Stimulated activated CD8-positive, alpha-beta memory T cell treated with anti-CD3 and anti-CD28 coated beads, Interleukin-4, amount 100 ng/mL, for 1 hour (primary cell): ENCODE measurements at places on chromosomes 3 and 15.
A peak's percentile ranks its signal among the peaks of the same experiment; 100 is the strongest.

DNA sequence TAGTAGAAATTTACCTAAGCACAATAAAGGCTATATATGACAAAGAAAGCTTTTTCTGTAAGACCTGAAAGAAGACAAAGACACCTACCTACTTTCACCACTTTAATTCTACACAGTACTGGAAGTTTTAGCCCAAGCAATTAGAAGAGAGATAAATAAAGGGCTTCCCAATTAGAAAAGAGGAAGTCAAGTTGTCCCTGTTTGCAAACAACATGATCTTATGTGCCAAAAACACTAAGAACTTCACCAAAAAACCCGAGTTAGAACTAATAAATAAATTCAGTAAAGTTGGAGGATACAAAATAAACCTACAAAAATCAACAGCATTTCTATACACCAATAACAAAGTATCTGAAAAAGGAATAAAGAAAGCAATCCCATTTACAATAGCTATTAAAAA lies 190.9 kb downstream of the NR2F2 start:
- no peak for DNase-seq

DNA sequence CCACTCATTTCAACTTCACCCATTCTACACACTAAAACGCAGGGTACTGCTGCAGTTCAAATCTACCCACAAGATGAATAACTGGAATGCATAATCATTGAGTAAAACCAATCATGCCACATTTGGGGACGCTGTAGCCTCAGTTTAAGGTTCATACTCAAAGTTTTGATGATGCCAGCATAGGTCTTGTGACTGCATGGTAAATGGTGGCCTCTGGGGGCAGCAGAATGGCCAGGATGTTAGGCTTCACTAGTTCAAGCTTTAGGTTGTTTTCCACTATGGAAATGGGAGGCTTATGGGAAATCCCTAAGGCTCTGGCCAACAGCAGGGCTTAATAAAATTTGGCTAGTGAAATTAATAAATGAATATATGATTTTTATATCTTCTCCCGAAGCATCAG lies 104.3 kb upstream of the TSC22D2 start:
- DNase-seq: no peak

- DNase-seq: no peak
These were observed 336.1 kb downstream of the FOXP1 start for GRCh38 chr3:71247221-71247957.

DNA sequence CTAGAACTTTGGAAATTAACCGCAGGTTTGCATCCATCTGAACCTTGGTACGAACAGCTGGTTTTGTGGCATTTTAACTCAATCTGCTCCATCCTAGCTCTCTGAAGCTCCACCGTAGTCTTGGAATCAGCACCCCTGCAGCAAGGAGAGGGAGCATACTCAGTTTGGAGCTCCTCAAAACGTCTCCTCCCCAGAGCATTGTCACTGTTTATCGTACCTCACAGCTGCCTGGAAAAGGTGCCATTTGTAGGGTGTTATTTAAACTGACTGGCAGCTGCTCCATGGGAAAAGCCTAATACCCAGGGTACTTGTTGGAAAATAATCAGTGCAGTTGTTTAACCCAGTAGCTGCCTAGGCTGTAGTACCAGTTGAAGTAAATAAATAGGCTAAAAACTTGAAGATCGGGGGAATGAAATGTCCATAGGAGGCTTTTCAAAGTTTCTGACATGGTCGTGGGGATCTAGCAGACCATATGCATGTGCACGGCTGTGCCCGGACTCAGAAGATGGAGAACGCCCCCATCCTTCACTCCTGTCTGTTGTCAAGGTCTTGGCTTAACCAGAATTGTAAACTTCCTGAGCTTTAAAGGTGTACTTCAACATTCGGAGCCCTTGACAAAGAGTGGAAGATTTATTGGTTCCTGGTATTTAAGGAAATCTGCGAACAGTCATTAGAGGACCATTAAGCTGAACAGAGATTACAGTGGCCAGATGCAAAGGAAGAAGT lies 43.9 kb downstream of the GHSR start:
- no peak for DNase-seq

- DNase-seq: no peak
These were observed 236.6 kb upstream of the CTDSPL start for GRCh38 chr3:37625051-37625450.

DNA sequence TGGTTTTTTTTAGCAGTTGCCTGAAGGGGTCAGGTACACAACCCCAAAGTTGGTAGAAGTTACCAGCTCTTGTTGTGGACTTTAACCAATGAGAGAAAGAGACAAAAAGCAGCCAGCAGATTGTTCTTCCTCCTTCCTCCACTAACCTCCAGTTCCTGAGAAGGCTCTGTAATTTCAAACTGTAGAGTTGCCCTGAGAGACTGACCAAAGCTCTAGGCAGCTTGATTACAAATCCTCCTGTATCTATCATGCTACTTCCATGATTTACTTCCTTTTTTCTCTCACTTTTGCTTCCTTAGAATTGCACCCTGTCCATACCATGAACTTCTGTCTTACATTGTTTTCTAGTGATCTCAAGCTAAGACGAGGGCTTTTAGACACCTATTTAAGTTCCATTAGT lies 29.2 kb downstream of the NSUN3 start:
- no peak for DNase-seq

DNA sequence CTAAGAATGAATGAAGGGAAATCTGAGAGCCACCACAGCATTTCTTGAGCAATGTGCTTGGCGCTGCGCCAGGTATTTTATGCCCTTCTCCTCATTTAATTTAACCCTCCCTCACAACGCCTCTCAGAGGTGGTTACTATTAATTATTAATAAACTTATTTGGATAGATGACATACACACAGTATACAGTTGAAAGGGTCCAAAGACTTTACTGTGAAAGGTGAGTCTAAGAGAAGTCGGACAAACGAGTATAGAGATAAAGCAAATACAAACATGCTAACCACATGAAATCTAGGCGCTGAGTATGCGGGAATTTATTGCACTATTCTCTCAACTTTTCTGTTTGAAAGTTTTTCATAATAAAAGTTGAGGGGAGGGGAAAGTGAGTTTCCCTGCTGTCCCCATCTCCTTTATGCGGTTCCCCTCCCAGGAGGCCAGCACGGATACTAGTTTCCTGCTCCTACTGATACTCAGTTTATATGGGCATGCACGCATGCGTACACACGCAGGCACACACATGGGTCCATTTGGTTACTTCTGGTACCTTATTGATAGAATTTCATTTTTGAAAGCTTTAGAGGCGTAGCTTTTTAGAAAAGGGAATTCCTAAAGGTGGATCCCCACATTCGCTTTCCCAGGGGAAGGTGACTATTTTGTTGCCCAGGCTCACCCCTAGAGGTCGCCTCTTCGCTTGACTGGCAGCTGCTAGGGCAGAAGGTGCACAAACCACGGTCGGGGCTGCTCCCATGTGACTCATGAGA lies 28.5 kb upstream of the KCTD6 start:
- peak; percentile 50 for DNase-seq

- DNase-seq: no peak
These were observed 32.2 kb downstream of the SLC6A6 start for GRCh38 chr3:14434498-14435151.

DNA sequence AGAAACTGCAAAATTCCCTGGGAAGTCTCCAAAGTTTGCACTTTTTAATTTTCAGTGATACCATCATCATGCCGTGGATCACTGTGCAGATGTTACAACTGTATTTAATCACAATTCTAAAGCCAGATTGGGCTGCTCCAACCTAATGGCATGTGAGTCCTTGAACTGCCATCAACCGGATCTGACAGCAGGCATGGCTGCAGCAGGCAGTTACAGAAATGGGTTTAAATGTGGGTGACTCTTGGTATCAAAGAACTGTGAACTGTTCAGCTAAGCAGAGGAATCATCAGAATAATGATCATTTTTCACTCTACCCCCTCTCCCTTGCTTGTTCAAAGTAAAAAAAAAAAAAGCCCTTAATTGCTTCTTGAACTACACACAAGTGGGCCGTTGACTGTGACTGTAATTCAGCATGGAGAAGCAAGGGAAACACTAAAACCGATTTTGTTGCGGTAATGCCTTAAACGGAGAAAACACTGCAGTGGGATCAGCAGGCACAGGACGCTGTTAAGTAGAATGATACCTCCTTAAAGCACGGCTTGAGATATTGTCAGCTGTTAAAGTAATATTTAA lies 152.4 kb downstream of the RORA start:
- DNase-seq: no peak

DNA sequence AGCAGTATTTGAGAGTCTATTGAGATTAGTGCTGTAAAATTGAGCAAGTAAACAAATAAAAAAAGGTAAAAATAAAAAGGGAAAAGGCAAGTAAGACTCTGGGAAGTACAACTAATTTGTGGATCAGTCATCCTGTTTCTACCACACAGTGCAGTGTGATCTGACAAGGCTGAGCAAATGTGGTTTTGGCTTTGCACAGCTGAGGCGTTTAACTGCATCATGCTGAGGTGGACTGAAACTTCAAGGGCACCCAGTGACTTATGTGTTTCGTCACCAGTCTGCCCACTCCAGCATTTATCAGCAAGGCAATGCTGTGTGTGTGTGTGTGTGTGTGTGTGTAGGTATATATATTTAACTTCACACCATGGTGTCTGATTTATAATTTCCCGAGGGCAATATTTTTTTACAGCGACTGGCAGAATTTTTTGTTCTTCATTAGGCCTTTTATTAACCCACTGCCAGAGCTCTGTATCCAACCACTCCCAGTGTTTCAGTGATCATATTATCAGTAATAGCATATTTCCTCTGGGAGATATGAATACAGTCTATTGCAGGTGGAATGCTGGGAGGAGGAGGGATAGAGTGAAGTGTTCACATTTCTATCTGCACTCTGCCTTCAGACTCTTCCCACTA lies 131.5 kb upstream of the SATB1 start:
- no peak for DNase-seq

DNA sequence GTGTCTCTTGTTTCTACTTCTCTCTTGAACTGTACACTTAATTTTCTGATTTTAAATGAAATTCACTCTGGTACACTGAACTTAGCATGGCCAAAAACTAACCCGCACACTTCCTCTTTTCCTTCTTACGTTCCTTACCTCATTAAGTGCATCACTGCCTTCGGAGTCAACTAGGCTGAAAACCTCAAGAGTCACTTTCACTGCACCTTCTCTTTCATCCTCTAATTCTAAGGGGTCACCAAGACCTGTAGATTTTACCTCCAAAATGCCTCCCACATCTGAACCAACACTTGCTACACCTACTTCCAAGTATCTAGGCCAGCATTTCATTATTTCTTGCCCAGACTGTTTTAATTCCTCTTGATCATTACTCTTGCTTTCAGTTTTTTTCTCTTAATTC lies 6.6 kb downstream of the CBLB start:
- DNase-seq: no peak

DNA sequence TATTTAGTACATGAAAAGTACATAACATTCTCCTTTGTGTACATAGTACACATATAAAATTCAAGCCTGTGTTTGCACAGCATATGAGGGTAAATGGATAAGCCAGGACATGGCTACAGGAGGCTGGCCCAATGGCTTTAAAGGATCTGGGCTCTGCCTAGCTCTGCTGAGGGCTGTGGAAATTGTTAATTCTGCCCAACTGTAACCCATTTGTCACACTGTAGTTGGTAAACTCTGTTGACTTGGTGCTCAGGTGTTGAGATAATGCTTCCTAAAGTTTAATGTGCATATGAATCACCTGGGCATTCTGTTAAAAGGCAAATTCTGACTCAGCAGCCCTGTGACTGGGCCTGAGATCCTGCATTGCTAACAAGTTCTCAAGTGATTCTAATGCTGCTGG lies 196.5 kb upstream of the ZPLD1 start:
- DNase-seq: no peak

- no peak for DNase-seq
These were observed 59.7 kb downstream of the LRIG1 start for GRCh38 chr3:66441129-66441528.

- DNase-seq: peak; percentile 84
These were observed 32.8 kb downstream of the DNASE1L3 start for GRCh38 chr3:58177747-58178527.

DNA sequence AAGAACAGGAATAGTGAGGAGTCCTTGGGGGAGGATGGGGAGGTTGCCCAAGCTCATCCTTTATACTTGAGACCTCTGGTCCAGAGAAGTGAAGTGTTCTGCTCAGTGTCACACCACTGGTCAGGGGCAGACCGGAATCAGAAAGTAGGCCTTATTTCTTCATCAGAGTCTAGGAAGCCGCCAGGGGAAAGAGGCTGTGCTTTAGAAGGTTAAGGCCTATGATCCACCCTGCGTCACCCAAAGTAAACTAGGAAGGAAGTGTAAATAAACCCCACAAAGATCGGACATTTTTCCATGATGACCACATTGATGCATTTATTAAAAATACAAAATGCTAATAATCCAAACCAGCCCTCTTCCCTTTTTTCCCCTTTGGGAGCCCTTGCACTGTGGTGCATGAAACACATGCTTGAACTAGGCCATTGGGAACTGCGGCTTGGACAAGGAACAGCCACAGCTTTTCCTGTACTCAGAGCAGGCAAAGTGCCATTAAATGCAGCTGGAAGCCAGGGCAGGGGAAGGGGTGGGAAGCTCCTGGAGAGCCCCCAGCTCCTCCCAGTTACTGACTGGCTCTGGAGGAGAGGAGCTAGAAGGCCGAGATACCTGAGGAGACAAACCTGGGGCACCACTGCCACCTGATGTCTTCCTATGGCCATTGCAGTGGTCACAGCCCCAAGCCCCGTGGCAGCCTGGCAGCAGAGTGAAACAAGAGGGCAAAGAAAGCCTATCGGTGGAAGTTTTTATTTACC lies 37.0 kb downstream of the CDC25A start:
- no peak for DNase-seq

- no peak for DNase-seq
These were observed 26.5 kb upstream of the PLOD2 start for GRCh38 chr3:146187334-146187950.

DNA sequence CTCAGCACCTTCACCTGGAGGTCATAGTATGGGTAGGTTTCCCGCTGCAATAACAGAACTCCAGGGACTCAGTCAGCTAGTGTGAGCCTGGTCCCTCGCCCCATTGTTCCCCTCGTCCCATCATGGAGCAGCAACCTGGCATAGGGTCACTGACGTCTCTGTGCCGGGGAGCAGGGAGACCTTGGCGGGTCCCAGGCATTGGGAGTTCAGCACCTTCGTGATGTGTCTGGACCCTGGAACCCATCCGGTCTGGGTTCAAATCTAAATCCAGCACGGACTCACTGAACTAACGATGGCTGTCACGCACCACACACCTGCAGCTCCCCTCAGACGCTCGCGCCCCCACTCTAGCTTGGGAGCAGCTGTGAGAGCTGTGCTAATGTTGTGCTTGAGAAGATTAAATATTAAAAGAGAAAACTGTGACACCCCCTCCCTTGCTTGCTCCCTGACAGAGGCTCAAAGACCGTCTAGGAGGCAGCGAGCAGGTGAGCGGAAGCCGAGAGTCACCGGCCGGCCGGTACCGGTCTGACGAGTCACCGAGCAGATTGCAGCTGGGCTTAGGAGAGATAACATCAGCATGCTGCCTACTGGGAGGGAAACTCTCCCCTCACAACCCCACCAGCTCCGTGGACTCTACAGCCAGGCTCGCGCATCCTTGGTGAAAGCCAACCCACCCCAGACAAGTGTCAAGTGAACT lies 742 bp downstream of the PLA2G4F start:
- no peak for DNase-seq

DNA sequence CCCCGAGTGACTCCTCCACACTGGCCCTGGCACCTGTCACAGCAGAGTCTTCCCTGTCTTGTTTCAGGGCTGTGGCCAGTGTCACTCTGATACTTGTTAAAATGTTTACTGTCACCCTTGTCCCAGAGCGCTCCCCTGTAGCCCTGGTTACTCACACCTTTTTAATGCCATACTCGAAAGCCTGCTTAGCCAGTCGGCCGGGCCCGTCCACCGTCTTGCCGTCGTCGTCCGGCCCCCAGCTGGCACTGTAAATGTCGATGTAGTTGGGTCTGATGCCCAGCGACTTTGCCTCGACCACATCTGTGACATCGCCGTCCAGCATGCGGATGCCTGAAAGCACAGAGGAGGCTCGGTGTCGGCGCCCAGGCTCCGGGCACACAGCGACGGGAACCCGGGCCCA lies 91.3 kb downstream of the PCSK6 start:
- DNase-seq: no peak
